ENCODE measurements at places on chromosomes 3 and 15.

GRCh38 chr15:60703207-60703933, 224.4 kb upstream of the ICE2 start:
- DNase-seq, result no peak

DNA sequence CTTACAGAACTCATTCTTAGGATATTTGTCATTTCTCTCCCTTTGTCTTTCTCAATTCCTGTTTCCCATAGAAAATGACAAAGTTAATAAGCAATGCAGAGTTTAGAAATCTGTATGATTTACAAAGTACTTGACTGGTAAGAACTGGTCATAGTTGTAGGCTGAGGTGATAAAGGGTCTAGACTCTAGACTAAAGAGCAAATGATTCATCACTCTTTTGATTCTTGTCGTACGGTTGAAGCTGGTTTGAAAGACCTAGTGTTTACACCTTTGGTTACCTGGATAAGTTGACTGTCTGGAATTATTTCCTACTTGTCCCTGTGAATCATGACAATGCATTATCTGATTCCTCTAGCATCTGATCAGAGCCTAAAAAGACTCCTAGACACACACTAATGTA, 58.9 kb upstream of the TP63 start:
- DNase-seq, result no peak

DNA sequence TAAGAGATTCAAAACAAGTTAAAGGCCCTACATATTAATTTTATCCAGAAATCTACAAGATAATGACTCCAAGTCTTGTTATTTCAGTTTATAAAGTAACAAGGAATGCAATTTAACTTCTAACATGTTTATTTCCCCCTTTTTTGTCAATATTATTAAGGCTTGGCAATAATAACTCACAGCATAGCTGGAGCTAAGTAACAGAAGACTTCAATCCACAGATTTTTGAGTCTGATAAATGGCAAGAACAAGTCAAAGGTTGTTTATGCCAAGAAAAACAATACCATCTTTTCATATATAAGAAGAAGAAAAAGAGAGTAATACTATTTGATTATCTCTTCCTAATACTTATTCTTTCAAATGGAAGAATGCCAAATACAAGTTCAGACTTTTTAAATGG, 631.0 kb upstream of the CCDC54 start:
- DNase-seq, result no peak

DNA sequence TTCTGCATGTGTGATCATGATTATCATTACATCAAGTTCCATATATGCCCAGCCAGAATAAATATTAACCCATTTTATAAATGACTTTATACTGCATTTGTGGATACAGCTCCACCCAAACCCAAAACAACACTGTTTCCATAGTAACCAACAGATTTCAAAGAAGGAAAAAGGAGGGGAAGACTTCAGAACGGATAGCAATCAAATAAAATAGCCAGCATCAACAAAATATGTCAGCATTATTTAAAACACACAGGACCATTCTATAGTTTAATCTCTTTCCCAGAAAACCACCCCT, 114.4 kb downstream of the FOXP1 start:
- DNase-seq, result no peak

DNA sequence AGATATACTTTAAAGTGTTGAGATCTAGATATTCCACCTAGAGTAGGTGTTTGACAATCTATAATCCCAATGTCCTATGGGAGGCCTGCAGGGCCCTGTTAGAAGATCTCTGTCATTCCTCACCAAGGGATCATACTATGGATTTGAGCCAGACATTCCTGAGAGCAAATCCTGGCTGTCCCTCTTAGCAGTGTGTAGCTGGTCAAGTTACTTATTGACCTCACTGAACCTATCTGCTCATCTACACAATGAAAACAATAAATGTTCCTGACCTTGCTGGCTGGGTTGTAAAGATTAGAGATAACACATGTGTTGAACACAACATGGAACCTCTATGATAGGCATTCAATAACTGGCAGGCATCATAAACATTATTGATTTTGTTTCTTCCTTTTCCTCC, 265.6 kb upstream of the ATP11B start:
- DNase-seq, result no peak

DNA sequence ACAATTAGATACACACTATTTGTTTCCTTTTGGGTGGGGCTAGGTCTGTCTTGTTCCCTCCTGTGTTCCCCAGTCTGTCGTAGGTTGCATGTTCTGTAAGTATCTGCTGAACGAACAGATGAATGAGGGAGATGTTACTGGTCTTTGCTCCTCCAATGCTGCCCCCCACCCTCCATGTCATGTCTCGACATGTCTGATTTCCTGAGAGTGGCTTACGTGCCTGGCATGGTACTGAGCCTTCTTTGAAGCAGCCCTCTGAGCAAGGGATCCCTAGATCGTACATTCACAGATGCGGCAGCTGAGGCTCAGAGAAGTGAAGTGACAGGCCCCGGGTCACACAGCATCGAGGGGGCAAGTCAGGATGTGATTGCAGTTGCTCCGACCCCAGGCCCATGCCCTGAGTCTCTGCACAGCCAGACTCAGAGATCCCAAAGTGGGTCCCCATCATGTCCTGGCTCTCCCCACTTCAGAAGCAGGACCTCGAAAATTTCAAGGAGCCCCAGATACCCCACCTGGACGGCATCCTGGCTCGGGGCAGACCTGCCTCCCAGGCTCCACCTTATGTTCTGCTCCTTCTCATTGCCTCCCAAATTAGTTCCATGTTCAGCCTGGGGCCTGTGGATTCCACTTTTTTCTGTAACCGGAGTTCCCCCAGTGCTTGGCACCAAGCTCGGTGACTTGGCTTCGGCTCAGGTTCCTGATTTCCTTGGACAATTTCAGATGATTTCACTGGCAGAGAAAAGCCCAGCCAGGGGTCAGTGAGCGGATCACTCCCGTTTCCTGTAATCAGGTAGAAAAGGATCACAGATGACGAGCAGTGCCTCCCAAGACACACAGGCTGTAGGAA, 24.7 kb downstream of the GOLGA6L2 start:
- no peak for DNase-seq

DNA sequence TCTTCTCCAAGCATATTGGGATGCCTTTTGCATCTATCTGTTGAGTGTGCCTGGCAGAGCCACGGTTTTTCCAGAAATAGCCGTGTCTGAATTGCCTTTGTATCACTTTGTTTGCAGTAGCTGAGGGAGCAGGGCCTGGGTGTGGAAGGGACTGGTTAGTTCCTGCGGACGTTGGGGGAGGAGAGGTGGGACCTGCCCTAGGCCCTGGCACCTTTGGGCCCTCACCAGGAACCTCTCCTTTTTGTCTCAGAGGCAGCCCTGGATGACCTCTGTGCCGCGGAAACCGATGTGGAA, 18.6 kb downstream of the ATRIP start:
- no peak for DNase-seq

GRCh38 chr3:69696367-69696766, 42.9 kb upstream of the MITF start:
- no peak for DNase-seq

GRCh38 chr15:35519541-35520149, 26.3 kb downstream of the DPH6 start:
- peak; percentile 3 for DNase-seq

DNA sequence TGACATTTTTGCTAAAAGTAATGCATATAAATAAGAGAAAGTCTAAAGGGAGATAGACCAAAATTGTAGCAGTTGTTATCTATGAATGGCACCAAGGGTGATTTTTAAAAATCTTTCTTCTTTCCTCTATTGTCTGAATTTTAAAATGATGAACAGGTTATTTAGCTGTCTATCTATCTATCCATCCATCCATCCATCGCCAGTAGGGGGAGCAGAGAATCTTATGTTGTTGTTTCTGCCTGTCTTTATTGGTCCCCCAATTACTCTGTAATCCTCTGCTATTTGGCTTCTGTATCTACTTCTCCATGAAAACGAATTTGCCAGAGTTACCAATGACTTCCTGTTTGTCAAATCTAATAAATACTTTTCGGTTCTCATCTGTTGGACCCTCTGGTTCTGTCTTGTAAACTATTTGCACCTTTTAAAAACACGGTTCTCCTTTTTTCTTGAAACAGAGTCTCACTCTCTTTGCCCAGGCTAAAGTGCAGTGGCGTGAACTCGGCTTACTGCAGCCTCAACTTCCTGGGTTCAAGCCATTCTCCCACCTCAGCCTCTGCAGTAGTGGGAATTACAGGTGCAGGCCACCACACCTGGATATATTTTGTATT, 86.0 kb downstream of the ECT2 start:
- DNase-seq, result no peak

DNA sequence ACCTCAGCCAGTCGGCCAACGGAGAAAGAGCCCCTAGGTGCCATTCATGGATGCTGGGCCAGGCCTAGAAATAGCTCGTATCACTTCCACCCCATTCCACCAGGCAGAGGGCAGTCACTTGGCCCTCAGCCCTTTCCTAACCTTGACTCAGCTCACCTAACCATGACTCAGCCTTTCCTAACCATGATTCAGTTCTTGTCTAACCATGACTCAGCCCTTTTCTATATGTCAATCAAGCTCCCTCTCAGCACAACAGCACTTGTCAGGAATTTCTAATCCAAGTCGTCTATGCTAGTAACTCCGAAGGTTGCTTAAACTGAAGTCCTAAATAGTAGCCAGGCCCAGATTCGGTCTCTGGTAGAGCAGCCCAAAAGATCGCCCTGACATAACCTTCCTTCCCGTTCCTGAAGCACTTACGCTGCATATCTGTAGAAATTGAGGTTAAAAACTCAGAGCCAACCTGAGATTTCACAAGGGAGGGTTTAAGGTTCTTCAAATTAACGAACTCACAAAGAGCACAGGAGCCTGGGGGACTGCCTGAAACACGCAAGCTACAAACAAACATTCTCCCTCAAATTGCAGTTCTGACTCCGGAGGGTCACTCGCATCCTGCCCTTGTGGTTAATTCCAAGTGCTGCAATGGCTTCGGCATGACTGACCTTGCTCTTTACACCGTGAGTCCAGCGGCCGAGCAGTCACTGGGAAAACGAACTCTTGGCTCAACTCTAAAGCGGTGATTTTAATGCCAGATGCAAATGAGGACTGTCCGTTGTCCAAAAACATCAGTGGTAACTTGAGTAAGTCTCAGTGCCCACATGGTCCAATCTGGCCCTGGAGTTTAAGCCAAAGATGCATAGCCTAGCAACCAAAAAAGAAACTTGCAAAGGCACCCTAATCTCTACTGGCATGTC, 99.9 kb downstream of the ADAMTS17 start:
- DNase-seq, result no peak

DNA sequence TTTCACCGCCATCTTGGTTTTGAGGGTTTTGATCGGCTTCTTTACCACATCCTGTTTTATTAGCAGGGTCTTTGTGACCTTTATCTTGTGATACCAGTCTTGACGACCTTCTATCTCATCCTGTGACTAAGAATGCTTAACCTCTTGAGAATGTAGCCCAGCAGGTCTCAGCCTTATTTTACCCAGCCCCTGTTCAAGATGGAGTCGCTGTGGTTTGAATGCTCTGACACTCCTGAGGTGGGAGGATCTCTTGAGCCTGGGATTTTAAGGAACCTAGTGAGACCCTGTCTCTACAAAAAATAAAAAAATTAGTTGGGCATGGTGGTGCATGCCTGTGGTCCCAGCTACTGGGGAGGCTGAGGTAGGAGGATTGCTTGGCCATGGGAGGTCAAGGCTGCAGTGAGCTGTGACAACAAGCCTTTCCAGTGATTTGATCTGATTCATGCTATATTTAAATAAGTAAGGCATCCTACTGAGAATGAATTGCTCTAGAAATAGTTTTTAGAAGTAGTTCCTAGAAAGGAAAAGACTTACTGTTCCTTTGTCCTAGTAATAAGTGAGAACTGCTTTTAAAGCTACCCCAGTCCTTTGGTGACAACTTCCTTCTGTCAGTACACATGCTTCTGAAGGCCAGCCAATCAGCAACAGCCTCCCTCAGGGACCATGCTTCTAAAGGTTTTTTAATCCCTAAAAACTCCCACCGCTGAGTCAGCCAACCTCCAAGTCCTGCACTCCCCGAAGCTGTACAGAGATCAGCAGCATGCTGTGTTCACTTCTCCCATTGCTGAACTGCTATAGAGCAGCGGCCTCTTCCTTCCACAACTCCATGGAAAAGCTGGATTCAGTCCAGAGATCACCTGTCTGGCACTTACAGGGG, 9.1 kb upstream of the CEMIP start:
- DNase-seq, result no peak

- no peak for DNase-seq
Measured at GRCh38 chr3:195023576-195023975, 247.4 kb downstream of the XXYLT1 start.

DNA sequence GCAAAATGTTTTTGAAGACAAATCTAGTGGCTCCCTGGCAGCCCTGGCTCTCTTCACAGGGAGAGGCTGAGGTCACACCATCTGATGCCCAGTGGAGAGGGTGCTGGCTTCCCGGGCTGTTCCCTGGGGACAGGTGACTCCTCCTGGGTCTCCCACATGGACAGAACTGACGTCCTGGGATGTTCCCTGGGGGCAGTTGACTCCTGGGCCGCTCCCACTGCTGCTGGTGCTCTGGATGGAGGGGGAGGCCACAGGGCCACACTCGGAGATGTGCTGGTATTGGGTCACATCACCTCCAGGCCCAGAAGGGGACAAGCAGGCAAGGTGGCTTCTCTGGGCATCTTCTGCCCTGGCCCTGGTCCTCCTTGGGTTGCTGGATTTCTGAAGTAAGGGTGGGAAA, 27.8 kb upstream of the ACAD9 start:
- no peak for DNase-seq

- no peak for DNase-seq
Measured at GRCh38 chr3:48130321-48130904, 57.8 kb downstream of the CDC25A start.
